ENCODE measurements at places on chromosomes 3 and 15. TPM values are rescaled to one million over a fixed set of nuclear protein-coding genes. Genes with fewer than 3 reads are reported as not detected.

DNA sequence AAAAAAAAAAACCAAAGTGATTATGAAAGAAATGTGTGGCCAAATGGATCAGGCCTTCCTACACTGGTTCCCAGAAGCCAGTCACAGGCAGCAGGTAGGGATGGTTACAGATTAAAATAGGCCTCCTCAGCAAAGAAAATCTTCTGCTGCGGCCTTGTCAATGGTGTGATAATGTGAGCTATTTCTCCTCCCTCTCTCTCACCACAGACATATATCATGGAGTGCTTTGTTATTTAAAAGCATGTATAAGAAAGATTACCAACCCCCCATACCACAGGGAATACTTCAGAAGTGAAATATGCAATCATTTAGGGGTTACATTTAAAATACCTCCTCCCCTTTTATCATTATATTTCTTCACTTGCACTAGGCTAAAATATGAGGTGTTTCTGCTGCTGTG is 32.2 kb upstream of the LRTM1 start:
- no peak for DNase-seq

CACNA2D3 gene
- 10.0 TPM for total RNA-seq

DNA sequence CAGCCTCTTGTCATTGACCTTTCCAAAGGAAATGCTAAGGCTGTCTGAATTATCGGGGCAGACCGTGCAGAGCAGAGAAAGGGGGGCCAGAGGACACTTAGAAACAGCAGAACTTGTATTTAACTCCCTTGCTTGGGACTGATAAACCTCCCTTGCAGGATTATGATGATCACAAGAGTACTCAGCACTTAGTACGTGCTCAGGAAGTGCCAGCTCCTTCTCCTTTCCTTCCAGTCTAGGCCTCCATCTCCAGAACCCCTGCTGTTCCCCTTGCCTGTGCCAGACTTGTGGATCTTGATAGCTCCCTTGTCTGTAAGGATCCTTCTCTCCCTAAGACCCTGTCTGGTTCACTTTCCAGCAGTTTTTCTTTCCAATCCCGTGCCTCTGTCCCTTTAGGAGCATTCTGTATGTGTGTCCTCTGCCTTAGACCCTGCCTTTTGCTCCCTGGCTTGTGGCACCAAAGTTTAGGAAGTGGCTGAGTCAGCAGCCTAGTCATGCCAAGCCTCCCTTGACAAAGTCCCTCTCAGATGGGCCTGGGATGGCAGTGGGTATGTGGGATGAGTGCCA is 747 bp downstream of the SORD start:
- DNase-seq: no peak

- DNase-seq: no peak
These were observed 303.5 kb upstream of the TPM1 start for GRCh38 chr15:62739082-62739481.

LXN gene
- total RNA-seq: 1.2 TPM

- DNase-seq: no peak
These were observed 917.7 kb downstream of the IGSF11 start for GRCh38 chr3:118116991-118117390.

UBA5 gene
- total RNA-seq: 43.0 TPM

DNA sequence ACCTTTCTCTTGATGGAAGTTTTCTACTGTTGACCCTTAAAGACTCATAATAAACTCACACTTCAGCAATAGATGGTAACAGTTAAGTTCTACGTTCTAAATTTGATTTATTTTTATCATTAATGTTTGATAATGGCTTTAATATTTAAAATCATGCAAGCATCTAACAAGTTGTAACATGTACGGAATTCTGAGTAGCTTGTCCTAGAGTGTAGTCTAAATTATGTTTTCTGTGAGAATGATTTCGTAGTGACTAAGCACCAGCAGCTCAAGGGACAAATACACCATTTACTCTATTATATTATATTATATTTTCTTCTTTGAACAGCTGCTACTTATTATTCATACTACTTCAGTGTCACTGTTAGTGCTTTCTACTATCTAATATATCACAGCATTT is 345.6 kb downstream of the NLGN1 start:
- no peak for DNase-seq

GOLGA8G gene
- not detected for total RNA-seq

- no peak for DNase-seq
These were observed 41.0 kb upstream of the CMSS1 start for GRCh38 chr3:99776516-99777209.

DNA sequence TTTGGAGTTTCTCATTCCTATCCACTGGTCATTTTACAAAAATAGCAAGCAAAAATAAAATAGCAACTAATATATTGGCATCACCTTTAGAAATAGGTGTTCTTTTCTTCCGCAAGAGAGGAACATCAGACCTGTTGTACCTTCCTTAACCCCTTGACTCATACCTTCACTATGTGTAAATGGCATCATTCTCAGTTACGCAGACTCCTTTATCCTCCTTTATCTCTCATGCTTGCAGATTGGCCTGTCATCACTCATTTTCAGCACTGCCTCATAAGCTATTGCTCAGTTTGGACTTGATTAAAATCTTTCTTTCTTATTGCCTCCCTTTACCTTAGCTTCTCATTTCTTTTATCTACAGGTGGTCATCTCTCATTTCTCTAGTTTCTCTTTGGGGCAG is 21.4 kb downstream of the ARHGEF26 start:
- DNase-seq: no peak

Data from glutamatergic neuron (in vitro differentiated cells).